ENCODE measurements at places on chromosomes 3 and 15.

DNA sequence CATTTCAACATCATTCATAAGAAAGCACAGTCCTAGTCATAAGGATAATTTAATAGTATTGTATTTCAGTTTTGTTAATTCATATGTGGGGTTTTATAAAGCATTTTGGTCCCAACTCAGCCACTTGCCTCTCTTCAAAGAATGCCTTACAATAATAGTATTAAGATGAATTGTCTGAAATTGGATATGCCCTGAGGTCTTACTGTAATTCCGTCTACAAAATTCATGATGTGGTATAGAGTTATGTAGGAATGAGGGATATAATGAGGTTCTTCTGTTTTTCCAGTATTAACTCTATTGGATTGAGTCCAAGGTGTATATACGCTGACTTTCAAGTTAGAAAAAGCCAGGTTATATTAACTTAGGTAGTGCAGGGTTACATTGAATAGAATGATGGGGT is 177.0 kb downstream of the GOLIM4 start:
- DNase-seq, result no peak

- DNase-seq, result no peak
Observed at GRCh38 chr3:176141837-176142236, 1055.4 kb downstream of the TBL1XR1 start.

- no peak for DNase-seq
Observed at GRCh38 chr3:124774327-124774718, 44.1 kb downstream of the UMPS start.

DNA sequence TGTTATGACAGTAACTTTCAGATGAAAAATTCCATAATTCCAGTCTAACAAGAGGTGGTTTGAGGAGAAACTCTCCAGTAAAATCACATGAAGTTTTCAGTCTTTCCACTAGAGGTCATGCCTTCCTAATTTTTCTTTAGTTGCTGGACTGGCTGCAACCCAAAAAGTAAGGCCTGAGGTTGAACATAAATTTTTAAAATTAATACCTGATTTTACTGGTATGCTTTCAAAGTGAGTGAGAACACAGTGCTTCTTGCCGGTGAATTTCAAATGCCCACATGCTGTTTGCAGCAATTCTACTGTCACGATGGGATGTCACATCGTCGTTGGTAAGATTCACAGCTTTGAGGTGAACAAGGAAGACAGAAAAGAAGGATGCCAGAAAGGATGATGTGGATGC is 89.0 kb upstream of the FGF12 start:
- no peak for DNase-seq

DNA sequence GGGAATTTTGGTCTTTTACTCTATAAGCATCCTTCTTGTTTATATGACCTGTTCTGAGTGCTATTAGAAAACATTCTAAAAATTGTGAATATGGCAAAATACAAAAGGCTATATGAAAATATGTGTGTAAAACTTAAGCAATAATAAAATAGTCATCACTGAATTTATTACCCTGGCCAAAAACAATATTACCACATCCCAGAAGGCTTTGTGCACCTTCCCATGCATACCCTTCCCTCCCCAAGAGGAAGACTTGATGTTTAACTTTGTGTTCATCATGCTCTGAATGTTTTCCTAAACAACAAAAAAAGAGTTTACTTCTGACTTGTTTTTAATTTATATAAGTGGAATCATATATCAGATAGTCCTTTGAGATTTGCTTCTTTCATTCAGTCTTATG is 155.1 kb upstream of the TNIK start:
- DNase-seq, result no peak

- no peak for DNase-seq
Observed at GRCh38 chr3:197511853-197512635, 43.7 kb downstream of the BDH1 start.

DNA sequence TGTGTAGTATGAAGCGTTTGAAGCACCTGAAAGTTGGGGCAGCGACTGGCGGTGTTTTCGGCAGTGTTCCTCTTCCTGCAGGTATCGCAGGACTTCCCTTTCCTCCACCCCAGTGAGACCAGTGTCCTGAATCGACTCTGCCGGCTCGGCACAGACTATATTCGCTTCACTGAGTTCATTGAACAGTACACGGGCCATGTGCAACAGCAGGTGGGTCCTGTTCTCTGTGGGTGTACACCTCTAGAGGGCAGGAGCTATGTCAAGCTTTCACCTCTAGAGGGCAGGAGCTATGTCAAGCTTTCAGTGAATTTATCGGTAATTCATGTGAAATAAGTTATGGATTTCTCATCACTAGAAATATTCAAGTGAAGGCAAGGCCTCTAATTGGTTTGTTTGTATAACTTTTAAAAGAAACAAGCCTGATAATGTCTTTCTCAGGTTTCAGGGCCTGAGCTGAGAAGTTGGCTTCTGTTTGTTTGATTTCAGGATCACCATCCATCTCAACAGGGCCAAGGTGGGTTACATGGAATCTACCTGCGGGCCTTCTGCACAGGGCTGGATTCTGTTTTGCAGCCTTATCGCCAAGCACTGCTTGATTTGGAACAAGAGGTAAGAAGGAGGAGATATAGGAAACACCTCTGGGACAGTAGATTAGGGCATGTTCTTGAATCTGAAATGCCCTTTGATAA is 5.3 kb downstream of the TUBGCP4 start:
- no peak for DNase-seq

- no peak for DNase-seq
Observed at GRCh38 chr3:153001210-153002078, 160.6 kb upstream of the RAP2B start.

GRCh38 chr15:38153781-38154180 is 98.9 kb upstream of the SPRED1 start:
- DNase-seq, result no peak

DNA sequence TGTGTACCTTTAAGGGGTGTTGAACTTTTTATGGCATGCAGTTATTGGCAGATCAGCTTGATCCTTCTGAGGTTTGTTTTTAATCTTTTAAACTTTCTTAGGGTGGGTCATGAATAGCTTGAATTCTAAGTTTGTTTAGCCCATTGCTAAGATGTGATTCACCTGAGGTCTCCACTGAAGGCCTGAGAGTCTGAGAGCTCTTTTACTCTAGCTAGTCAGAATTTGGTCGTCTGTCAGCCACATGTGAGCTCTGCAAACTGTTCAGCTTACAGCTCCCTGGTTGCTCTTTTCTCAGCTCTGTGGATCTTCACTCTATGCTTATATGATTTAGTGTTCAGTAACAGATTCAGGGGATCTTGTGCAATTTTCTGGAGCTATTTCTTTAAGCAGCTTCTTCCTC is 161.3 kb downstream of the ABHD5 start:
- no peak for DNase-seq

GRCh38 chr3:63167113-63167512 is 111.0 kb upstream of the SYNPR start:
- DNase-seq, result no peak

DNA sequence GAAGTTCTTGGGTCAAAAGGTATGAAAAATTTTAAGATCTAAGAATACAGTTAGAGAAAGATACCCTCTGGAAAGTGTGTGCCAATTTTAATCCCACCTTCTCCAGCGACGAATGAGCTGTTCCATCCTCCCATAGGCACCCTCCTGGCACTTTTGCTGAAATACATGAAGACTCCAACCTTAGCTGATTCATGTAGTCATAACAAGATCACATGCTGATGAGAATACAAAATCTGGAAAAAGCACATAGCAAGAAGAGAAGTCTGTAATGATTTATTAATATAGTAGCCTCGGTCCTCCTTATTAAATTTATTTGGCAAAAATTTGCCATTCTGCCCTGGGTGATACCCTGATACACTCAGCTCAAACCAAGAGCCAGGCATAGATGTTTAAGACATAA is 88.9 kb downstream of the CCR1 start:
- DNase-seq, result no peak

GRCh38 chr3:35120026-35120425 is 519.3 kb upstream of the ARPP21 start:
- no peak for DNase-seq
